ELF-1 (cell line): ENCODE measurements at places on chromosomes 4 and X.
A peak's percentile ranks its signal among the peaks of the same experiment; 100 is the strongest.

GRCh38 chr4:141195095-141195707 lies 25.5 kb upstream of the ZNF330 start:
- DNase-seq = no peak

- DNase-seq = no peak
Measured at GRCh38 chrX:50117476-50117875, 83.3 kb downstream of the AKAP4 start.

DNA sequence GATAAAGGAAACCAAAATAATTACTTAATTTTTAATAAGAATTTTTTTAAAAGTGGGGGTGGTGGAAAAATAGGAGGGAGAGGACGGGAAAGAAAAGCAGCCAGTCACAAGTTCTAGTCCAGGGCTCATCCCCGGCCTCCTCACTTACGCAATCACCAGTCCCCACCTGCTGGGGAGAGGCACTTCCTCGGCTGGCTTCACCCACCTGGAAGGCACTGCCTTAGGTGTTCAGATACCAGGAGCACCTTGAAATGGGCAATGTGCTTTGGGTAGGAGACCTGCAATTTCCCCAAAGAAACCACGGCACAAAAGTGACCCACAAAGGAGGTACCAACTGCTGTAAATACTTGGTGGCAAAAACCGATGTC lies 23.8 kb downstream of the AFAP1 start:
- no peak for DNase-seq

DNA sequence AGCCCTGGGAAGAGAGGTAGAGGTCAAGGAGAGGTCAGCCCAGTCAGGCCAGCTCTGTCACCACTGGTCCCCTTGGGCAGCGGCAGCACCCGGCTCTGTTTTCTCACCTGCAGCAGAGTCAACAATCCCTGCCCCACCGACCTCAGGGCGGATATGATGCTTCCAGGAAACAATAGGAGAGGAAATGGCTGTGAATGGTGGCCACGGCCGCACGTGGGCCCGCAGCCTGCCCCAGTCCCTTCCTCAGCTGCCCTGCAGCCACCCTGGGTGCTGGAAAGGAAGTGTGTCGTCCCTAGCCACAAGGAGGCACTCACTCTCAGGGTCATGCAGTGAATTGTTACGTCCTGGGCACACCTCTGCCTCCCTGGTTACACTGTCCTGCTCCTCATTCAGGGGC lies 92.5 kb upstream of the ENPP6 start:
- peak; percentile 66 for DNase-seq

DNA sequence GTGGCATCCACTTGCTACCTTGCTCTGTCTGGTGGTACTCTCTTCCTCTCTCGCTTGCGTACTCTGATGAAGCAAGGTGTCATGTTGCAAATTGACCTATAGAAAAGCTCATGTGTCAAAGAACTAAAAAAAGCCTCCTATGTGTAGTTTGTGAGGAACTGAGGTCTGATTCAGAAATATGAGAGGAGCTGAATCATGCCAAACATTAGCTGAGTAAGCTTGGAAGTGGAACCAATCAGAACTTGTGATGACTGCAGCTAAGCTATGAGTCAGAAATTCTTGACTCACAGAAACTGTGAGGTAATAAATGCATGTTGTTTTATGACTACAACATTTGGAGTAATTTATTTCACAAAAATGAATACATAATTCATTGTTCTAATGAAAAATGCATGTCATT lies 2138.8 kb downstream of the PCDH7 start:
- no peak for DNase-seq
